ENCODE measurements at places on chromosomes 5 and 9. TPM values are rescaled to one million over a fixed set of nuclear protein-coding genes. Genes with fewer than 3 reads are reported as not detected.
A peak's percentile ranks its signal among the peaks of the same experiment; 100 is the strongest.

GRCh38 chr9:137027369-137028262 is at the start of gene ABCA2:
Gene ABCA2, minus strand, starts transcription at chr9:137028237. Its CDS starts 97 bp downstream, at chr9:137028140.
- peak within 1 kb of the TSS; percentile 77 for H3K27ac ChIP-seq
- DNase-seq, result no peak
- no peaks in the 10 kb centered on the region for H3K27me3 ChIP-seq
- H3K36me3 ChIP-seq, result no peaks in the 10 kb centered on the region
- H3K4me3 ChIP-seq, result peak within 1 kb of the TSS; percentile 67
- H3K4me1 ChIP-seq, result peaks cover 40% of the 10 kb centered on the region

GRCh38 chr9:108672475-108673190 is 183.2 kb downstream of the ACTL7B start:
- H3K4me1 ChIP-seq, result peaks cover 31% of the 10 kb centered on the region
- no peaks in the 10 kb centered on the region for H3K27me3 ChIP-seq
- H3K36me3 ChIP-seq, result no peaks in the 10 kb centered on the region
- peak overlapping the region; percentile 60 for H3K27ac ChIP-seq

Gene TOMM5
- total RNA-seq, result 70.7 TPM

Gene MEIKIN
- not detected for total RNA-seq

Gene IL13
- total RNA-seq, result not detected

DNA sequence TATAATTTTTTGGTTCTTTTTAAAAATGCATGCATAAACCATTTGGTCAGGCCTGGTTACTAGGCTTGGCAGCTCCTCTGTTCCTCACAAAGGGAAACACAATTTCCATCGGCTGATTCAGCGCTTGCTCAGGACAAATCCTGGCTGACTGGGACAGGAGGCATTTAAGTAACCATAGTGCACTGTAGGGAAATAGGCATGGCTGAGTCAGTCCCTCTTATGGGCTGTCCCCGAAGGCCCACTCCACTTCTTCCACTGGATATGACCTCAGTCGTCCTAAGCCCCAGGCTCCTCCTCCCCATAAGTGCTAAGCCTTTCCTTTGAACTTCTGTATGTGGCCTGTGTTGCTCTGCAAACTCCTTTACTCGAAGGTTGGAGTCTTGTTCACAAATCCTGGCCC is 71.2 kb upstream of the GLIS3 start:
- DNase-seq, result no peak
- H3K27ac ChIP-seq, result no peak overlapping the region
- no peak overlapping the region for H3K4me3 ChIP-seq
- no peaks in the 10 kb centered on the region for H3K27me3 ChIP-seq
- no peaks in the 10 kb centered on the region for H3K4me1 ChIP-seq
- H3K36me3 ChIP-seq, result no peaks in the 10 kb centered on the region

DNA sequence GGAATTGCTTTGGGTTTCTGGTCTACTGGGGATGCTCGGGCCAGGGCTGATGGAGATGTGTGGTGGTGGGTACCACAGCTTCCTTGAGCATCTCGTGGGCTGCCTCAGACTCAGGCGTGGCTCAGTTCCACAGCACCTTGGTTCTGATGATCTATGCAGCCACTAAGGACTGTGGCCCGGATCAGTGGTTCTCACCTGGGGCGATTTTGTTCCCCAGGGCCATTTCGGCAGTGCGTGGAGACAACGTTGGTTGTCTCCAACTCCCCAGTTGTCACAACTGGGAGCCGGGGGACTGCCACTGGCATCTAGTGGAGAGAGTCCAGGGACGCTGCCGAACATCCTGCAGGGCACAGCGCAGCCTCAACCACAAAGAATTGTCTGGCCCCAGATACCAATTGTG is 47.7 kb downstream of the FGF18 start:
- no peak overlapping the region for H3K4me3 ChIP-seq
- no peaks in the 10 kb centered on the region for H3K36me3 ChIP-seq
- H3K27me3 ChIP-seq, result no peaks in the 10 kb centered on the region
- DNase-seq, result no peak
- no peaks in the 10 kb centered on the region for H3K4me1 ChIP-seq

Gene GHR
- total RNA-seq, result 16.7 TPM

Gene KLF9
- 98.5 TPM for total RNA-seq

DNA sequence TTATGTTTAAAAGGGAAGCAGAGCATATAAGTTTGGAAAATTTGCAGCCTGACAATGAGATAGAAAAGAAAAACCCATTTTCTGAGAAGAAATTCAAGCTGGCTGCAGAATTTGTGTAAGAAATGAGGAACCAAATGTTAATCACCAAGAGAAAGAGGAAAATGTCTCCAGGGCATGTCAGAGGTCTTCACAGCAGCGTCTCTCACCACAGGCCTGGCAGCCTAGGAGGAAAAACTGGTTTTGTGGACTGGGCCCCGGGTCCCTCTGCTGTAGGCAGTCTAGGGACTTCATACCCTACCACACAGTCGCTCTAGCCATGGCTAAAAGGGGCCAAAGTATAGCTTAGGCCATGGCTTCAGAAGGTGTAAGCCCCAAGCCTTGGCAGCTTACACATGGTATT is 32.1 kb upstream of the HSD17B4 start:
- peaks cover 12% of the 10 kb centered on the region for H3K4me1 ChIP-seq
- no peak for DNase-seq
- no peaks in the 10 kb centered on the region for H3K36me3 ChIP-seq
- no peak overlapping the region for H3K4me3 ChIP-seq

- H3K4me1 ChIP-seq, result peaks cover 17% of the 10 kb centered on the region
- no peaks in the 10 kb centered on the region for H3K36me3 ChIP-seq
- H3K4me3 ChIP-seq, result peak overlapping the region; percentile 86
Observed at GRCh38 chr9:124940521-124940893, 376 bp downstream of the GOLGA1 start.

DNA sequence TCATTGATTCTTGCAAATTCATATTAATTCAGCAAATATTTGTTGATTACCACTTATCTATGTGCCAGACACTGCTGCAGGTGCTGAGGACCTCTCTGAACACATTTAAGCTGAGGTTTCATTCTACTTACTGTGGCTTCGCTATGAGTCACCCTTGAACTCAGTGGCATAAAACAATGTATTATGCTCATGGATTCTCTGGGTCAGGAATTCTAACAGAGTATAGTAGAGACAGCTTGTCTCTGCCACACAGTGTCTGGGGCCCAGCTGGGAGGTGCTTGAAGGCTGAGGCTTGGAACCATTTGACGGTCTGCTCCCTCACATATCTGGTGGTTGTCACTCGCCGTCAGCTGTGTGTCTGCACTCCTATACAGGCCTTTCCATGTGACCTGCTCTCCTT is 124.3 kb upstream of the NR3C1 start:
- H3K36me3 ChIP-seq, result no peaks in the 10 kb centered on the region
- no peak overlapping the region for H3K27ac ChIP-seq
- H3K4me1 ChIP-seq, result no peaks in the 10 kb centered on the region
